ENCODE measurements at places on chromosomes 6 and 20.
A peak's percentile ranks its signal among the peaks of the same experiment; 100 is the strongest.

- no peak for DNase-seq
These were observed 311.3 kb downstream of the PRKN start for GRCh38 chr6:162416307-162416706.

DNA sequence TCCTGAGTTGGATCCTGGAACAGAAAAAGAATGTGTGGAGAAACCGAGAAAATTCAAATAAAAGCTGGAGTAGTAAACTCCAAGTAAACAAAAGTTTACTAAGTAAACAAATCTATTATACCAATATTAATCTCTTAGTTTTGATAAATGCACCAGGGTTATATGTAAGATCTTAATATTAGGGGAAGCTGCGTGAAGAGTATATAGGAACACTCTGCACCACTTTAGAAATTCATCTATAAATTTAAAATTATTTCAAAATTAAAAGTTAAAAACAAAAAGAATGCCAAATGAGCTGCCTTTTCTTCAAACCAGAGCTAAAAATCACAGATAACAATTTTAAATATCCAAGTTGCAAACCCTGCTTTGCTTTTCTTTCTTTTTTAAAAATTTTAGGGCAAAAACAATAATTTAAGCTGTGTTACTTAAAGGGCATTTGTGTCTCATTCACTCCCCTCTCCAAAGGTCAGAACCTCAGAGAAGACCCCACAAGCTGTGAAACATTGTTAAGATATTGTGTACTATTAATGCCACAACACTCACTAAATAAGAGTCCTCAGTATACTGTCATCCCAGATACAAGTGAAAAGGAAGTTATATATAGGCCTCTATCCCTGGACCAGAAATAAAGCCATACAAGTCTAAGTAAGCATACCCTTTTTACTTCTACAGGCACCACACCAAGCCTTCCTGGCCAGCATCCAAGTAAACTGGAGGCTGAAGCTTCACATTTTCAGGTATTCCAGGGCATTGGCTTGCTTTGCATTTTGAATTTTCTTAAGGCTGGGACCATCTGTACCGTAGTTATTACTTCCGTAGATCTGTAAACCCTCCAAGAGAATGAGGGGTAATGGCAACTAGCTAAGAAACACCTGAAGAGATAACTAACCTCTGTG, 7.0 kb downstream of the DNAAF9 start:
- DNase-seq = no peak

- peak; percentile 20 for DNase-seq
These were observed 256.5 kb downstream of the TRDN start for GRCh38 chr6:123380257-123380656.

- no peak for DNase-seq
These were observed 23.1 kb downstream of the VPS52 start for GRCh38 chr6:33248643-33248931.

DNA sequence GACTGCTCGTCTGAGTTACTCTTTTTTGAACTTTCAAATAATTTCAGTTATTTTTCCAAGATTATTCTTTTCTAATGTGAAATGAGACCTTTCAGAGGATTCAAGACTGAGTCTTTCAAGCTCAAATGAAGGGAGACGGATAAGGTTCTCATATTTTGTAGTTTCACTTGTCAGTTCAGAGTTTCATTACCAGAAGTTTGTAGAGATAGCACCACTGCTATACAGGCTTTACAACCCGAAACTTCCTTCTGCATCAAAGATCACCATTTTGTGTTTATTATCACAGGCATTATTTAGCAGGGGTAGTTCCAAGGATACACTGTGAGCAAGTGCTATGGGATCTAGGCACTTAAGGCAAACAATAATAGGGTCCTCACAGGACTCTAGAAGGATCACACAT, 74.7 kb upstream of the EPHA7 start:
- DNase-seq = no peak

DNA sequence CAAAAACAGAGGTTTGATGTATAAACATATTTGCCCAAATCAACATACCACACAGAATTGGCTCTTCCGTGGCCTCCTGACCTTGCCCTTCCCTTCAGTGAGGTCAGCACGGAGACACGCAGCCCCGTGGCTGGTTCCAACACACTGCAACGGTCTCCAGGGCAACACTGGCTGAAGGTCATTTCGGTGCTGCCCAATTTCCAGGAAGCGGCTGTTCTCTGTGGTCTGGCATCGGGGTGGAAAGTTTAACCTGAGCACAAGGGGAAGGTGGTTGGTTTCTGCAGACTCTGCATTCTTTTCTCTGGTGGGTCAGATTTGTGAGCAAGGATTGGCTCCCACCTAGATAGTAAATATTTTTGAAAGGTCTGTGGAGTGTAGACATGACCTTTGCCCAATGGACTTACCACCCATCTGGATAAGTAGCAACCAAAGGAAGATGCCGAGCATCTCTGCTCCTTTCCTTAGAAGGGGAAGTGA, 177.6 kb upstream of the PHACTR1 start:
- DNase-seq = no peak

DNA sequence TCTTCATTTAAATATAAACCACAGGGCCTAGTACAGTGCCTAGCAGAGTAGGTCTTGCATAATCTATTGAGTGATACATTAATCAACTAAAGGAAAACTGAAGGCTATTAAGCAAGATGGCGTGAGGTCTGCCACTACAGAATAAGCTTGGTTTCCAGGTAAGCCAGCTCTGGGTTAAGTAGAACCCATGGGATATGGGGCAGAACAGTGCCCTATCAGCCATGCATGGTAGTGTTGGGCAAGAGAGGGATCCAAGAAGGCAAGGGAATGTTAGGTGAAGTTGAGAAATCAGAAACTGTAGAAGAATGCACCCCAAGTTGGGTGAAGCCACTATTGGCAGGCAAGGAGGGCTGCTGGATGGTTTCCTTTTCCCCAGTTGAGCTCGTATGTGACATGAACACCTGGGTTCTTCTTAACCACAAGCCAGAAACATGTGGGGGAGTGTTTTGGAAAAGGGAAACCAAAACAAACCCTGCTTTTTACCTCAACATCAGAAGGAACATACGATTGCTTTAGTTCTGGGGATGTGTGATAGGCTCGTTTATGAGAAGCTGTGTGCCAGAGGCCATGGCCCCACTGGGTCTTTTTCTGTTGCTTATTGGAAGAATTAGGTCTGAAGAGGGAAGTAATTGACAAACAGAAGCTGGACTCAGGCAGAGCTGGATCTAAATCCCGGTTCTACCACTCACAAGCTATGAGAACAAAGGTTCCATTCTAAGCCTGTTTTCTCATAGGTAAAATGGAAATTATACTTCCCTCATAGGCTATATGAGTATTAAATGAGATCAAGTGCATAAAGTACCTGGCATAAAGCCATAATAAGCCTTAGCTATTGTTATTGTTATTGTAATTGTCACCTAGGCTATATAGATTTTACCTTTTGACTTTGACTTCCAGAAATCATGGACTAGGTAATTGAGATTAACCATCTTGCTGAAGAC, 33.5 kb downstream of the NEDD9 start:
- DNase-seq = no peak

DNA sequence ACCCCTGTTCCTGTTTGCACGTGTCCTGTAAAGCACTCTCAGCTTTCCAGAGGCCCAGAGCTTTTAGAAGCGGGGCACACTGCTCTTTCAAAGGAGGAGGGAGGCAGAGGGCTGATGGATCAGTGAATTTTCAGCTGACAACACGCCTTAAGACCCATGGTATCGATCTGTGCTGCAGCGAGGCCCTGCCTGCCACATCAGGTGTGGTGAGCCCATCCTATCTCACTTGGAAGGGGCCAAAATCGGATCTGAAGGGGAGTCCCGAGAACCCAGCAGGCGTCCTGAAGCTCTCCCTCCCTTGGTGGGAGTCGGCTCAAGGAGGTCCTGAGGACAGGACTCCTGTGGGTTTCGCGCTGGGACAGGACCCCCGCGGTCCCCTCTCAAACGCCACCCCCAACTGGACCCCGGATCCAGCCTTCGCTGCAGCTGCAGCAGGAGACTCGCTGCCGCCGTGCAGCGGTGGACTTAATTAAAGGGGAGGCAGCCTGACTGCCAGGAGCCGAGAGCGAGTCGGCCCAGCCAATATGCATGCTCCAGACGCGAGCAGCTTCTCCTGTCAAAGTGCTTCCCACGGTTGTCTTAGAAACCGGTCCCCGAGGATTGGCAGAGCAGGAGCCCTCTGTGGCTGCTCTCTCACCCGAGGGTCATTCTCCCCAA, 580.0 kb upstream of the ZNF337 start:
- no peak for DNase-seq

GRCh38 chr20:44734938-44735337, 10.7 kb upstream of the KCNK15 start:
- DNase-seq = no peak

GRCh38 chr6:116090251-116090650, 10.4 kb upstream of the NT5DC1 start:
- DNase-seq = no peak

- DNase-seq = no peak
These were observed 708.2 kb downstream of the PRKN start for GRCh38 chr6:162019349-162019748.

DNA sequence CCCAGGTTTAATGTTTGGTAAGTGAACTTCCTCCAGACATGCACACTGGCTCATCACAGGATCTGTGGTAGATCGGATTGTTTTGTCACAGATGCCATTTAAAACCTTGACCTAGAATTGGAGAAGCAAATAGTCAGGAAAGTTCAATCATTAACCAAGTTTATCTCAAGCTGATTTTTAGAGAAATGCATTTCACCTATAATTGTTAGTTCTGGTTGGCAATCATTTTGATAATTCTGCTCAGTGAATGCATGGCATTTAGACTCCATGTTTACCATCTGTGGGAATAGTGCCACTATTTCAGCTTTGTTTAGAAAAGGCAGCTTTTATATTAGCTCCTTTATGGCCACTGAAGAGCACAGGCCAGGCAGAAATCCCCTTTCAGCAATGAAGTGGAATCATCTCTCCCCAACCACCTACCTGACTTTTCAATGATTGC, 73.9 kb upstream of the IPCEF1 start:
- DNase-seq = no peak

Measured in iPS DF 6.9 (cell line).